ENCODE measurements at places on chromosomes 16 and 17. TPM values are rescaled to one million over a fixed set of nuclear protein-coding genes. Genes with fewer than 3 reads are reported as not detected.

GRCh38 chr16:85908444-85908843 lies 9.5 kb downstream of the IRF8 start:
- no peak for DNase-seq

DNA sequence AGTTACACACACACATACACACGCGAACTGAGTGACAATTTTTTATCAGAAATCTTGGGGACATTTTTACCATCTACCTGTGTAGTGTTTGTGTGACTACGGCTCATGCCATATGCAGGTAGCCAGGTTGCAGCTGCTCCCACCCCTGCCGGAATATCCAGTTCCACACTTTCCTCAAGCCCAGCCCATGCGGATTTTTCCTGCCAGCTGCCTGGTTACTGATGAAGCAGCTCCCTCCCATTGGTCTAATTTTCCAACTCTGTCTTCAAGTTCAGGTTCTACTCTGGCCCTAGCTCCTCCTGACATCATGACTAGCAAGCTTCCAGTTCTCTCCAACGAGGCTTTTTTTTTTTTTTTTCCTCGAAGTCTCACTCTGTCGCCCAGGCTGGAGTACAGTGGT lies 4.8 kb downstream of the GSG1L2 start:
- peak; percentile 51 for DNase-seq

- DNase-seq: peak; percentile 14
These were observed 11.7 kb upstream of the C16orf95 start for GRCh38 chr16:87328846-87329245.

- no peak for DNase-seq
These were observed 26.1 kb upstream of the ABCA8 start for GRCh38 chr17:68981288-68981687.

GRCh38 chr17:79511471-79511870 lies 99.4 kb downstream of the RBFOX3 start:
- DNase-seq: no peak

DNA sequence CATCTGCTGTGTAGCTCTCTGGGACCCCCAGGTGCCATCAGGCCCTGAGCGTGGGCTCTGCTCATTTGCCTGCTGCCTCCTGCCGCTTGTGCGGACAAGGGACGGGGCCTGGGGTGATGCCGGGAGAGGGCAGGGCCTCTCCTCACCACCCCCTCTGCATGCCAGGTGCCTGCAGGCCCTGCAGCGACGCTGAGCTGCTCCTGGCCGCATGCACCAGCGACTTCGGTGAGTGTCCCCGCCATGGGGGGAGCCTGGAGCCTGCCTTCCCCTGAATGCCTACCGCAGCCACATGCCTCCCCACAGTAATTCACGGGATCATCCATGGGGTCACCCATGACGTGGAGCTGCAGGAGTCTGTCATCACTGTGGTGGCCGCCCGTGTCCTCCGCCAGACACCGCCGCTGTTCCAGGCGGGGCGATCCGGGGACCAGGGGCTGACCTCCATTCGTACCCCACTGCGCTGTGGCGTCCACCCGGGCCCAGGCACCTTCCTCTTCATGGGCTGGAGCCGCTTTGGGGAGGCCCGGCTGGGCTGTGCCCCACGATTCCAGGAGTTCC lies 1.9 kb downstream of the METRN start:
- no peak for DNase-seq

GRCh38 chr16:72367851-72368250 lies 195.9 kb upstream of the PMFBP1 start:
- DNase-seq: no peak

DNA sequence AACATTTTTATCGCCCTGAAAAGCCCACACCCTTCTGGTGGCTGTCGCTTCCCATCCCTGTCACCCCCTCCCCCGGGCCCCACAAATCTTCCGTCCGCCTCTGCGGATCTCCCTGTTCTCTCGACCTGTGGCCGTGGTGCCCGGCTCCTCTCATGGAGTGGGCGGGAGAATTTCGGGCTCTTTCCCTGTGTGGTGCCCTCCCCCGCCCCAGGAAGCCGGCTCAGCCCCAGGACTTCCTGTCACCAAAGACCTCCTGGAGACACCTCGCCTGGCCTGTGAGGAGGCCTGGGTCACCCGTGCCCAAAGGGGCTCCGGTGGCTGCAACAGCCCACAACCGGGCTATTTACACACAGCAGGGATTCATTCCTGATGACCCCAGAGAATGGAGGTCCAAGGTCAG lies 26.1 kb upstream of the UBE2I start:
- DNase-seq: no peak

The DPEP1 gene
- not detected for total RNA-seq

The VAC14 gene
- total RNA-seq: 29.5 TPM

All from mammary epithelial cell (primary cell).